Cardiac fibroblast (primary cell): ENCODE measurements at places on chromosomes 7 and 10.

GRCh38 chr10:35172574-35172973, 45.9 kb downstream of the CREM start:
- DNase-seq: peak; percentile 68

DNA sequence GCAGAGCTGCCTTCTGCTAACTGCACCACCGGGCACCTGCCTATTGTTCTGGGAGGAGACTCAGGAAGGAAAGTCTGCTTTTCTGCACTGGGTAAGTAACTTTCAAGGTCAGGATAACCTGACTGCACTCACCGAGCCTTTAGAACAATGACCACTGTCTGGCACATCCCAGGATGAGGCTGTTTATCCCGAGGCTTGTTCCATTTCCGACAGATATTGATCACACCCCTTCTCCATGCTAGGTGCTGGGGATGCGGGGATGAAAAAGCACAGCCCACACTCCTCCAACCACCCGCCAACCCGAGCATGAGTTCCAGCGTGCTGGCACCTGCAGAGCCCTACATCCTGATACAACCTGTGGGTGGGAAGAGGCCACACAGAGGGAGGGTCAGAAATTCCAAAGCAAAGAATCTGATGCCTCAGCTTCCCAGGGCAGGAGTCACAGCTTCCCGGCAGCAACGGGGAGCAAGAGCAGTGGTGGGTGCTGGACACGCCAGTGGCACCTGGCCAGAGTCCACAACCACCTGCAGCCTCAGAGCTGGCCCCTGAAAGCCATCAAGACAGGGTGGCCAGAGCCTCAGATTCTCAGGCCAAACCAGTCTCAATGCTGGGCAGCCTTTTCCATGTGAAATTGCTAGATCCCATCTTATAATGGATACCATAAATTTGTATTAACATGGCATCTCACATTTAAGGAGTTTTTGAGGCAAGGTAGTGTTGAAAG, 34.9 kb upstream of the CNPY1 start:
- no peak for DNase-seq

DNA sequence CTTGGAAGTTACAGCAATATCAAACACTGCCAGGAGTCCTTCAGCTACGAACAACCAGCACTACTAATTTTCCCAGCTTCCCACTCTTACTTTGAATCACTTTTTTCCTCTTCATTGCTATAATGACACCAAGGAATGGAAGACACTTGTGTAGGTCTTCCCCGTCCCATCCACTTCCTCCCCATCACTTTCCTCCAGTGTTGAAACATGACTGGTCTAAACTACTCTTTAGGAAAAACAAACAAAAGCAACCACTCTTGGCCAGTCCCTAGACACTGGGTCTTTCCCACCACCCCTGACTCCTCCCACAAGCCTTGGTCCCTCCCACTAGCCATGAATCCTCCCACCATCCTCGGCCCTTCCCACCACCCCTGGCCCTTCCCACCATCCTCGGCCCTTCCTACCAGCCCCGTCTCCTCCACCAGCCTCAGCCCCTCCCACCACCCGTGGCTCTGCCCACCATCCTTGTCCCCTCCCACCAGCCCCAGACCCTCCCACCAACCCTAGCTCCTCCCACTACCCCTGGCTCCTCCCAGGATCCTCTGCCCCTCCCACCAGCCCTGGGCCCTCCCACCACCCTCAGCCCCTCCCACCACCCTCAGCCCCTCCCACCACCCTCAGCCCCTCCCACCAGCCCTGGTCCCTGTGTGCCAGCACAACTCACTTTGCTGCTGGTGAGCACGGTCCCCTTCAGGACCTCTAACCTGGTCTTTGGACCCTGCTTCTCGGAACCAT, 68.5 kb downstream of the CXCL12 start:
- DNase-seq: peak; percentile 15

DNA sequence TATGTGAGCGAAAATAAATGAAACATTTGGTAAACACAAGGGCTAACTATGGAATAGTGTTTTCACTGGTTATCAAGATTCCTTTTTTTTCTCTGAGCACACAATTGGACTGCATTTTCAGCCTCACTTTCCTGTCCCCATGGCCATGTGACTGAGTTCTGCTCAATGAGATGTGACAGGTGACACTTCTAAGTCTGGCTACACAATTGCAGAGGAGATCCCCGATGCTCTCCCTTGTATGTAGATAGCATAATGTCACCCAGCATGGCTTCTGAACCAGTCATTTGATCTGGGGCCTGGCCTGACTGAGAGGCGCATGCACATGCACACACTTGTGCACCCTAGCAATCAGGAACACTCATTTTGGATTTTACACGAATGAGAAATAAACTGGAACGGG, 581.8 kb downstream of the GRID1 start:
- DNase-seq: no peak

- no peak for DNase-seq
These were observed 5.3 kb downstream of the PSAP start for GRCh38 chr10:71845410-71846405.

DNA sequence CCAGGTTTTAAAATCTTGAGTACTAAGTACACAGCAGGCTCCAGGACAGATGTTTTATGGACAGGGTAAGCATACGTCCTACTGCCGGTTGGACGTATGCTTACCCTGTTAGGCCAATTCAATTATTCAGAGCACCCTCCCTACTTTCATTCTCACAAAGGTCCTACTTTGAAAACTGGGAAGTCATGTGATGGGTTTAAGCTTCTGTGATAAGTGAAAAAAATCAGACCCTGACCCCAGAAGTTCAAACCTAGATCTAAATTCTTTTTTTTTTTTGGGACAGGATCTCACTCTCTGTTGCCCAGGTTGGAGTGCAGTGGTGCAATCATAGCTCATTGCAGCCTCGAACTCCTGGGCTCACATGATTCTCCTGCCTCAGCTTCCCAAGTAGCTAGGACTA, 55.2 kb downstream of the HIPK2 start:
- no peak for DNase-seq

- no peak for DNase-seq
These were observed 43.5 kb downstream of the FEZF1 start for GRCh38 chr7:122261016-122261415.

- peak; percentile 25 for DNase-seq
These were observed 571 bp downstream of the KDM7A start for GRCh38 chr7:140176122-140176701.

- no peak for DNase-seq
These were observed 113.0 kb upstream of the PCDH15 start for GRCh38 chr10:54914049-54914448.

- peak; percentile 79 for DNase-seq
These were observed 501.6 kb downstream of the GALNT17 start for GRCh38 chr7:71633551-71634008.

GRCh38 chr7:79300573-79300972, 152.9 kb downstream of the MAGI2 start:
- DNase-seq: no peak

DNA sequence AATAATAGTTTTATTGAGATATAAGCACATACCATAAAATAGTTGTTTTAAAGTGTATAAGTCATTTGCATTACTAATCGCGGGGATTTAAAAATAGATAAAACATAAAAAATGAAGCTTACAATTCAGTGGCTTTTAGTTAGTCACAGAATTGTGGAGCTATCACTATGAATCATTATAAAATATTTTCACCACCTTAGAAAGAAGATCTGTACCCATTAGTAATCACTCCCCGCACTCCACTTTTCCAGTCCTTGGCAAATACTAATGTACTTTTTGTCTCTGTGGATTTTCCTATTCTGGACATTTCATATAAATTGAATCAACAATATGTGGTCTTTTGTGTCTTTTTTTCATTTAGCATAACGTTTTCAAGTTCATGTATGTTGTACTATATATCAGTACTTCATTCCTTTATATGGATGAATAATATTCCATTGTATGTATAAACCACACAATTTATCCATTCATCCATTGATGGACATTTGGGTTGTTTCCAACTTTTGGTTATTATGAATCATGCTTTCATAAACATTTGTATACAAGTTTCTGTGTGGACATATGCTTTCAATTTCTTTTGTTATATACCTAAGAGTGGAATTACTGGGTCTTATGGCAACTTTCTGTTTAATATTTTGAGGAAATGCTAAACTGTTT, 162.5 kb downstream of the MAGI2 start:
- no peak for DNase-seq

DNA sequence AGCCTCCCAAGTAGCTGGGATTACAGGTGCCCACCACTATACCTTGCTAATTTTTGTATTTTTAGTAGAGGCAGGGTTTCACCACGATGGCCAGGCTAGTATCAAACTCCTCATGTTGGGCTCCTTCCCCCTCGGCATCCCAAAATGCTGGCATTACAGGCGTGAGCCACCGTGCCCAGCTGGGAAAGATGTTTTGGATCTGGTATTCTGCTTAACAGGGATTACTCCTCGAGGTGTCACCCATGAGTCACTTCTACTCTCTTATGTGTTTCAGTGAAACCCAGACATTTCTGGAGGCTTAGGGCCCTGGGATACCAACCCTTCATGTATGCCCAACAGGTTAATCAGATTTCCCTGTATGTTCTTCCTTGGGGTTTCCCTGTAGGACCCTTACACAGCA, 11.8 kb upstream of the OPN4 start:
- DNase-seq: no peak

GRCh38 chr7:9149499-9150082, 716.2 kb downstream of the NXPH1 start:
- DNase-seq: no peak

GRCh38 chr10:4568731-4569130, 257.3 kb upstream of the AKR1E2 start:
- no peak for DNase-seq

GRCh38 chr7:126303926-126304325, 948.8 kb downstream of the GRM8 start:
- DNase-seq: no peak

- DNase-seq: no peak
These were observed 1128.5 kb downstream of the TYW1 start for GRCh38 chr7:68125168-68125567.

GRCh38 chr10:130807096-130807495, 504.4 kb downstream of the TCERG1L start:
- no peak for DNase-seq

- peak; percentile 12 for DNase-seq
These were observed 706.9 kb upstream of the GHITM start for GRCh38 chr10:83432261-83433045.

- no peak for DNase-seq
These were observed 102.0 kb downstream of the HIF1AN start for GRCh38 chr10:100637785-100638184.

DNA sequence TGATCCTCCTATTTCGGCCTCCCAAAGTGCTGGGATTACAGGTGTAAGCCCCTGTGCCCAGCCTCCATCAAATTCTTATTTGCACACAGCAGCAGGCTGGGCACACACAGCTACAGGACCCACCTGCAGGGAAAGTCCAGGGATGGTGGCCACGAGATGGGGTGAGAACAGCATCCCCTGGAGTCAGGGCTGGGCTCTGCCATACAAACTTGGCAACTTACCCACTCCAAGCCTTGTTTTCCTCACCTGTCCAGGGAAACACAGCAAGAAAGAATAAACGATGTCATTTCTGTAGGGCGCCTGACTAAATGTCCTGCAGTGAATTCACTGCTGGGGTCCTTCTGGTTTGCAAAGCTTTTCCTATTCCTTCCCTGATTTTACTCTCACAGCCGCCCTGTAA, 5.5 kb downstream of the MYH16 start:
- DNase-seq: no peak

- DNase-seq: no peak
These were observed 97.9 kb upstream of the TMEM72 start for GRCh38 chr10:44813201-44813600.

DNA sequence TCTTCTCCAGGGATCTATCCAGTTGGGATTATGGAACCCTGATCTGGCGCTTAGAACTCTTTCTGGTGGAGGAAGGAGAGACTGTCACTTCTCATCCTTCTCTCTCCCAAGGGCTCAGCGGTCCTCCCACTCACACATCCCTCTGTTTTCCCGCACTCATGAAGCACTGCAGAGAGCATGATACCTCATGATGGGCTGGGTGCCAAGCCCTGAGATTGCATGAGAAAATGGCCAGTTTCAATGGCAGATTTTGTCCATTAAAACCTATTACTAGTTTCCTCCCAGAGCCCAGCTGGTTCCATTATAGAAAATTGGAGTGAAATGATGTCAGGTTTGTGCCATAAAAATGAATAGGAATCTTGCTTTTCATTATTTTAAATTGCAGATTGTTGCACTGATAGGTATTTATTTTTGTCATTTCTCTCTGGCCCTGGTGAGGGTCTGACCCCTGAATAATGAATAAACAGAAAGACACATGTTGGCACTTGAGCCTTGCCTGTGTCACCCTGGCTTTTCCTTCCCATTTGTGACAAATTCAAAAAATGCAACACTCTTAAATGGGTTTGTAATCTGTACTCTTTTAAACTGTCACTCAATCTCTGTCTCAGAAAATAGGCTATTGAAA, 1151.1 kb downstream of the TYW1 start:
- no peak for DNase-seq

DNA sequence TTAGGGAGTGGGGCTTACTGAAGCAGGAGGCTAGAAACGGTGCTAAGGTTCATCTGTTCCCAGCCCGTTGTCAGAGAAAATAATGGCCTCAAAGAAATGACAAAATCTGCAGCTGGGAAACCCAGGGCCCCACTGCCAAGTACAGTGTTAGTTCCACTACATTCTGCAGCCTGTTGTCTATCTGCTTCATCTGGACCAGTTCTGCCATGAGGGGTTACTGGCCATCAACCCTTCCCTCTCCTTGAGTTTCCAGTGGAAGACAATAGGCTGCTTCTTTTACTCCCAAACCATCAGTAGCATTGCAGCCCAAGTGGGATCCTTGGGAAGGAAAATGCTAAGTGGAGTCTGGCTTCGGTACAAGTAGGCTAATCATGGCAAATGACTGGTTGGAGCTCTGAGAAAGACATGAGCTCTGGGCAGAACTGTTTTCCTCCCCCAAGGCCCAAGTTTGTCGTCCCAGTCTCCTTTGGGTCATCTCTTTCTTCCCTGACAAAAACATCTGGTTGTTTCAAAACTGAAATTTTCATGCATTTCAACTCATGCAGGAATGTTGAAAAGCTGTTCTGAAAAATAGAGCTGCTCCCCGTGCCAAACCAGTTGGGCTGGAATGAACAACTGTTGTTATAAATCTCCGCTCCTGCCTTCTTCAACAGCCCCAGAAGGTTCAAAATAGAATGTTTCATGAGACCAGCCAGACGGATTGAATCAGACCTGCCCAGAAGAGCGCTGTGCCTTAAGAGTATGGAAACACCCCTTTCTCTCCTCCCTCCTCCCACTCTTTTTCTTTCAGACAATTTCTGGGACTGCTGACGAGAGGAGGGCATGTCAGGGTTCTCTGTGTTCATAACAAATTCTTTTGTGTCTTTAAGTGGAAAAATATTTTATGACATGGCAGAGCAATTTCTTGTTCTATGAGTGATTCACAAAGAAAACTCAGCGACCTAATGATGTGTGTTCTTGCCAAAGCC, 116.6 kb downstream of the RAB18 start:
- DNase-seq: peak; percentile 6
